ENCODE measurements at places on chromosomes 7 and 10.

DNA sequence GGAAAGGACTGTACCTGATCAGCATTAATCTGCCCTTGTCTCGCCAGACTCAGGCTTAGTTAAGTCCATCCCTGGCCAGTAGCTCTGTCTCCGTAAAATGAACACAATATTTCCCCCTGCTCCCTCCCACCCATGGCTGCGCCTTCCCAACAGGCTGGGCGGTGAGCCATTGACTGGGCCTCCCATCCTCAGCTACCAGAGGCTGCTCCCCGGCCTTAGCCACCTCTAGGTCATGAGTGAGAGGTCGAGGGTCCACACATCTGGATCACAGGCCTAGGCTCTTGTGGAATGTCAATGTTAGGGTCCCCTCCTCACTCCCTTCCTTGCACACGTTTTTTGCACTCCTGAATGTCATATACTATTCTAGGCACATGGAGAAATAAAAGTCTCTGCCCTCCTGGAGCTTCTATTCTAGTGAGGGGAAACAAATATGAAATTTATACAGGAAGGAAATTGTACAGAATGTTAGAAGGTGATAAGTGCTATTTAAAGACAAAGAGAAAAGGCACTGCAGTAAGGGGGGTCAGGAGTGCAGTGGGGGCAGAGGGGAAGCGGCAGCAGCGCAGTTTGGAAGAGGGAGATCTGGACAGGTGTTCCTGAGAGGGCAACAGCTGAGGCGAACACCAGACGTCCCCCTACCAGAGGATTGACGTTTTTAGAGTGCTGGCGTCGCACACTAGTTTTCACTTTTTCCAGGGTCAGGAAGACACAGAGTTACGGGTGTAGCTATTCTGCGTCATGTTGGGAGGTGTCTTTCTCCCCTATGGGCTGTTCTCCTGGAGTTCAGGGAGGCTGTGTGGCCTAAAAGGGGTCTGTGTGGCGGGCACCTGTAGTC lies 17.2 kb upstream of the EIF5AL1 start:
- DNase-seq: no peak

- DNase-seq: no peak
Observed at GRCh38 chr10:43093423-43094076, 16.7 kb downstream of the RET start.

DNA sequence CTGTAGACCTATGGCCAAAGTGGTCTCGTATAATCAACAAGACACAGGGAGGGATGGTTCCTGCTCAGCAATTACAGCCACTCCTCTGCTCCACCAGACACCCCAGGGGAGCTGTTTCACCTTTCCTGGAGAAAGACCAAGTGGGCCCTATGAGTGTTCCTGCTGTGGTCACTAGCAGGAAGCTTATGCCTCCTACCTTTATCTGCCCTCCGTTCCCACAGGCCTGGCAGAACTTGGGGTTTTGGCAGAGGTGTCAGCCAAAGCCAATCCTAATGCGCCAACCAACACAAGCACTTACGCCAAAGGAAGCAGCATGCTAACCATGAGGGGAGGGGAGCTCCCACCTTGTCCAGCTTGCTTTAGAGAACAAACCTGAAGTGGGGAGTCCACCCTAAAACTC lies 31.2 kb downstream of the XPNPEP1 start:
- DNase-seq: no peak

GRCh38 chr7:20233362-20233761 lies 16.2 kb upstream of the MACC1 start:
- no peak for DNase-seq

DNA sequence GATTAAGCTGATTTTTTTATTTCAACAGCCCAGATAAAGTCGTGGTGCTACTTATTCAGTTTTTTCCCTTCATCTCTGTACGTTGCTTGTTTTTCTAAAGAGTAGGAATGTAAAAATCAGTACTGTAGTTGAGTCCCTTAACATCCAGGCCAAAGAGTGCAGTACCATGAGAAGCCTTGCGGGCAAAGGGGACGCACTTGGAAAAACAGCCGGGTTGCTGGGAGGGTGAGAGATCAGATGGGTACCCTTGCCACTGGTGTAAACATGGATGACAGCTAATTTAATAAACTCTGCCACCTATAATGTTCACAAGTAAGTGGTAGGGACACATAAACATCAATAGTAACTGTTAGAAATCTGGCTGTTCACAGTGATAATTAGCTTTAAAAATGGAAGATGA lies 175.9 kb downstream of the POU6F2 start:
- no peak for DNase-seq

- DNase-seq: no peak
Observed at GRCh38 chr10:37760817-37761216, 96.6 kb downstream of the ZNF248 start.

- DNase-seq: no peak
Observed at GRCh38 chr7:39085590-39086049, 107.9 kb downstream of the POU6F2 start.

DNA sequence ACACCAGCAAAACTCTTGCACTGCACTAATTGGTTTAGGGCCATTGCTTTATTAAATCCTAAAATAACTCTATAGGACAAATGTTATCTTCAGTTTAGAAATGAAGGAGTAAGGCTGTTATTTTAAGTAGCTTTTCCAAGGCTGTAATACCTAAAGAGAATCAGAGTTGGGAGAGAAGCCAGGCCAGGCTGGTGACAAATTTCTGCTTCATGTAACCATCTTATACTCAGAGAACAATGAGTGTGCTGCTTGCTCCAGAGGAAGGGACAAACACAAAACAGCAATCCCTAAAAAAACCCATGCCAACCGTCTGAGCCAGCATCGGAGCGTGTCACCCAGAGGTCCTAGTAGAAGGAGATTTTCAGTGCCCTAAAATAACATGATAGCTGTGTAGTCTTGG lies 49.7 kb upstream of the TARP start:
- no peak for DNase-seq

GRCh38 chr7:157423886-157424565 lies 87.2 kb downstream of the DNAJB6 start:
- no peak for DNase-seq

DNA sequence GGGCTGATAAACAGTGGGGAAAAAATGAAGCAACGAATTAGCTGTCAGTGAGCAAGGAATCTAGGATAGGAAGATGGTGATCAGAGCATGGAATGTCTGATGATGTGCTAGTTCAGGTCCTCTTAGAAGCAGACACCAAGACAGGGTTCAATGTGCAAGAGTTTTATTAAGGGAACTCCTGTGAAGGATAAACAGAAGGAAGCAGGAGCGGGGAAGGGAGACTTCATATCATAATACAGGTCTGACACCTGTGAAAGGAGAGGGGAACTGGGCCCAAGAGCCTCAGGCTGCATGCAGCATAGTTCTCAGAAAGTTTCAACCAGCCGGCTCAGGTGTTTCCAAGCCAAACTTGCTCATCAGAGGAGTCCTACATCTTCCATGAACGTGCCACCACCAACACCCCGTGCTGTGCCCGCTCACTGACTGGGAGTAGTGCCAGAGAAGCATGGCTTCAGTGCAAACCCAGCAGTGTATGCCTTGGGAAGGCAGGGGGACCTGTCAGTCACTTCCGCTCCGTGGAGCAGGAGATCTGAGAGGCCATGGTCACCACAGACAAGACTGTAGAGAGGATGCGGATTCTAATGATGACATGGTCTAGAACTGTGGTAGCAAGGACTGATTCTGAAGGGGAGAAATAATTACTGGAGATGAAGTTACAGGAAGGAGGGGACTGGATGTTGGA lies 45.8 kb downstream of the ZNF800 start:
- DNase-seq: no peak

DNA sequence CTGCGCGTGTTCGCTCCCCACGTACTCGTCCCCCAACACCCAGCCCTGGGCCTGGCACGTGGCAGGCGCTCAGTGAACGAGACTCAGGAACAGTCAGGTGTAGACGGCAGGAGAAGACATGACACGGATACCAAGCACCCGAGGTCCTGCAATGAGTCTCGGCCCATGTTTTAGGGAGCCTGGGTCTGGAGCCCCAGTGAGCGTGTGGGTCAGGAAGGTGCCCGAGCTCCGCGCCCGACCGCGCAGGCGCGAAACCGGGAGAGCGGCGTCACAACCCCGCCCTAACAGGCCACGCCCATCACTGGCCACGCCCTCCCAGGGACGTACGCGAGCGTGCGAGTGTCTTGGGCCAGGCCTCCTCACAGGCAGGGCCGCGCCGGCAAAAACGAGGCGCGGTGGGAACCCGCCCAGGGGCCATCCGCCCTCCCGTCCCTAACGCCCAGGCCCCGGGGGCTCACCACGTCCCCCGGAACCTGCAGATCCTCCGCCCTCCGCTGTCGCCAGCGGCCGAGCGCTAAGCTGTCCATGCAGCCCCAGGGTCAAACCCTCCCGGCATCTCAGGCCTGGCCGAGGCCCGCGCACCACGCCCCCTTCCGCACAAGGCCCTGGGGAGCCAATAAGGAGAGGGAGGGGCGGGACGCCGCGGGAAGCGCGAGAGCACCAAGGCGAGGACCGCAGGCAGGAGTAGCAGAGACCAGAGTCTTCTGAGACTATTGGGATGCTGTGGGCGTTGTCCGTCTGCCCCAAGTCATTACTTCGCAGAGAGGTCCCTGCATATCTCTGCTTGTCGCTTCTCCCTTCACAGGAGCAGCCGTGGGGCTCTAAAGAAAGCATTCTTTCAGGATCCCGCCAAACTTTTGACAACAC lies at the start of gene C10orf143:
Gene C10orf143 (minus strand): TSS at position 585 of the 867 bp plus-strand sequence. CDS start 58 bp downstream, at position 527.
- DNase-seq: peak; percentile 97

- DNase-seq: no peak
Observed at GRCh38 chr7:148709014-148709413, 10.3 kb downstream of the CUL1 start.

DNA sequence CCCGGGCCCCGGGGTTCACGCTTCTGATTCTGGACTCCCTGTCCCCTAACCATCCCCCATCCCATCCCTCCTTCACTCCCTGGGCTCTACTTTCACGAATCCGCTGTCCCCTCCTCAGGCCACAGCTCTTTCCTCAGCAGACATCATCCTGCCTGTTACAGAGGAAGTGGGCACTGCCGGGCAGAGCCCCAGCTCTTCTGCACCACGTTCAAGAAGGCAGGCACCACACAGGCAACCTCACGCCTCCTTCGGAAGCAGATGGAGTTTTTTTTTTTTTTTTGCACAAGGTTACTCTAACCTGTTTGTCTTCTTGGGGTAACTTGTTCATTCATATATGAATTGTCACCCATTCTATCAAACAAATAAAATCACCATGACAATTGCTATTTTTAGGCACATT lies 17.9 kb upstream of the ZNF32 start:
- DNase-seq: no peak

- no peak for DNase-seq
Observed at GRCh38 chr10:33739031-33739430, 404.6 kb upstream of the NRP1 start.

GRCh38 chr10:58350619-58351323 lies 16.0 kb downstream of the UBE2D1 start:
- no peak for DNase-seq

- DNase-seq: no peak
Observed at GRCh38 chr10:70964245-70964644, 75.9 kb upstream of the PCBD1 start.

DNA sequence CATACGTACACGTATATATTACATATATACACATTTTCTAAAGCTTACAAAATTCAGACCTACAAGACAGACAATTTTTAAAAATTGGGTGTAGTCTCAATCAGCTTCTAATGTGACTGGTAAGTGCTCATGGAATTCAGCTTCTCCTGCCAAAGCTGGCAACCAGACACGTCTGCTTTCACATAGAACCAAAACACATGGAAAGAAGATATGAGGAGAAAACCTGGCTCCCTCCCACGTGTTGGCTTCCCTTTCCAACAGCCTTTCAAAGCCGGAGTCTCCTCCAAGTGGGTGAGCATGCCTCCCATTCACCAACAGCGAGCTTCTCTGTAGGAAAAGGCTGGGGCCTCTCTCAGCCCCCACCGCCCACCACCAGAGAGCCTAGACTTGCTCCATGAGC lies 33.4 kb downstream of the CDCA7L start:
- no peak for DNase-seq

DNA sequence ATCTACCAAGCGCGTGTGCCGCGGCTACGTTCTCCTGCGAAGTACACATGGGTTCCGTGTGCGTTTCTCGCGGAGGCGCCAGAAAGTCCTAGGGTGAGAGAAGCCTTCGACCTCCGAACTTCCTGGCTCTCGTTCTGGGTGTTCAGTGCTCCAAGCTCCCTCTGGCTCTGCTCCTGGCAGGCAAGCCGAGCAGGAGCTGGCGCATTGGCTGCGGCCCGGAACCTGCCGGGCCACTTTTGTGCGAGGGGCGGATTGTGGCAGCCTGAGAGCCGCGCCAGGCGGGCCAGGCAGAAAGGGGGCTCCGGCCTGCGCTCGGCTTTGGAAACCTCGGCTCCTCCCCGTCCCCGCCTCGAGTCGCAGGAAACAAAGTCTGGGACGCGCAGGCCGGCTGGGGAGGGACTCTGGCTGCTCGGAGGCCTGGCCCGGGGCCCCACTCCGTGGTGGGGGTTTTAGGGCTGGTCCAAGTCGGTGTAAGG lies 9.6 kb downstream of the EMX2 start:
- DNase-seq: peak; percentile 81

DNA sequence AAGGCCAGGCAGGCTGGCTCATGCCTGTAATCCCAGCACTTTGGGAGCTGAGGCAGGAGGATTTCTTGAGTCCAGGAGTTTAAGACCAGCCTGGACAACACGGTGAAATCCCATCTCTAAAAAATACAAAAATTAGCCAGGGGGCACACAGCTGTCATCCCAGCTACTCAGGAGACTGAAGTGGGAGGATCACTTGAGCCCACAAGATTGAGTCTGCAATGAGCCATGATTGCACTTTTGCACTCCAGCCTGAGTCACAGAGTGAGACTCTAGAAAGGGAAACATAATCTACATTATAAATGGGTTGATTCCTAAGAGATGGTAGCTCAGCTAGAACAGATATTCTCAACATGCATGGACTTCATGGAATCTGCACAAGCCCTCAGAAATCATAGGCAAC lies 6.3 kb upstream of the LIPF start:
- DNase-seq: no peak

DNA sequence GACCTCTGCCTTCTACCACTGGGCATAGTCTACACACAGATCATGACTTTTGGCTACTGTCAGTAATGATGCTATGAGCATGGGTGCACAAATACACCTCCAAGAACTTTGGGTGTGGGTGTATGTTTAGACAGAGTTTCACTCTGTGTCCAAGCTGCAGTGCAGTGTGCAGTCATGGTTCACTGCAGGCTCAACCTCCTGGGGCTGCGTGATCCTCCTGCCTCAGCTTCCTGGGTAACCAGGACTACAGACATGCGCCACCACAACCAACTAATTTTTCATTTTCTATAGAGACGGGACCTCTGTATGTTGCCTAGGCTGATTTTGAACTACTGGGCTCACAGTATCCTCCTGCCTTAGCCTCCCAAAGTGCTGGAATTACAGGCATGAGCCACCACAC lies 194.4 kb downstream of the NSUN6 start:
- DNase-seq: no peak

Measured in anterior cingulate cortex (tissue), 58 donors.